Naive thymus-derived CD8-positive, alpha-beta T cell (primary cell): ENCODE measurements at places on chromosomes 11 and 22. TPM values are rescaled to one million over a fixed set of nuclear protein-coding genes. Genes with fewer than 3 reads are reported as not detected.

DNA sequence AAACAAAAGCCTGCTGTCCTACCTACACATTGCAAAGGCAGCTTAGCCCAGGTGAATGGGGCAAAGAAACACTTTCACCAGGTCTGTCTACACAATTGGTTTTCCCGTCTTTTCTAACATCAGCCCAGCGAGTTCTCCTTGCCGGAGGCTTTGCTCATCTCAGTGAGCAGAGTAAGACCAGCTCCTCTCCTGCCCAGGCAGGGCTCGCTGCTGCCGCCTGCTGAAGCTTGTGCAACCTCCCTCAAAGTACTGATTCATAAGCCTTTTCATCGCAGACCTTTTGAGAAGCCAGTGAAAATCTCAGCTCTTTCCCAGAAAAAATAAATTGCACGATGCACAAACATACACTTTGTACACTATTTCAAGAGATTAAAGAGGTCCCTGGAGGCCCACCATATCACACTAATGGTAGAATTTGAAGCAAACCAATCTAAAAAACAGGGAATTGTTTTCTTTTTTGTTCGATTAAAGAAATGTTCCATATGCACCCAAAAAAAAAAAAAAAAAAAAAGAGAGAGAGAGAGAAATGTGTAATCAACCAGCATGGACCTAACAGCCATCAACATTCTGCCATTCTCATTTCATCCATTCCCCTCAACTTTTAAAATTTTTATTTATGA is 328.1 kb upstream of the MPPED2 start:
- no peak for DNase-seq

Gene YPEL4
- total RNA-seq, result 14.6 TPM

GRCh38 chr22:32861330-32861729 is 59.8 kb downstream of the TIMP3 start:
- DNase-seq, result no peak

Gene DBX1
- total RNA-seq, result not detected

Gene FAM180B
- total RNA-seq, result not detected

GRCh38 chr11:89490602-89490980 is 584 bp downstream of the NOX4 start:
- no peak for DNase-seq

- DNase-seq, result no peak
Measured at GRCh38 chr11:6655790-6656583, at the start of gene DCHS1. TSS of gene DCHS1 (minus strand) at chr11:6655809. CDS start at chr11:6641613, 14,196 bp downstream.

GRCh38 chr22:37402184-37402506 is 25.1 kb downstream of the ELFN2 start:
- DNase-seq, result no peak

Gene MAML2
- total RNA-seq, result 68.5 TPM

GRCh38 chr11:59164028-59164427 is 7.9 kb upstream of the DTX4 start:
- no peak for DNase-seq

GRCh38 chr22:49934160-49934890 is 15.9 kb downstream of the CRELD2 start:
- peak; percentile 38 for DNase-seq

DNA sequence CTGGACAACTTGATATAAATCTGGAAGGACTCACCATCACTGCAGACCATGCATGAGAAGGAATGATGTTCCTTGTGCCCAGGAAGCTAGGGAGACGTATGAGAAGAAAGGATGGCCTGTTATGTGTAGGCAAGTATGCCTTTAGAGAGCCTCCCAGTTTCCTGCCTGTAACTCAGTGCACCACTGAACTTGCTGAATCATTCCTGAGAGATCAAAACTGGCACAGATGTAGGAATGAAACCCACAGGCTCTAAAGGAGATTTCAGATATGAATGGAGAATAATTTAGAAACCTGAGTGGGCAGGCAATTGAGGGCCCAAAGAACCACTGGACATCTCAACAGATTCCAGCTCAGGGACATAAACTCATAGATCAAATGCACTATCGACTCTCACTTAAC is 38.4 kb upstream of the PRSS23 start:
- DNase-seq, result no peak

DNA sequence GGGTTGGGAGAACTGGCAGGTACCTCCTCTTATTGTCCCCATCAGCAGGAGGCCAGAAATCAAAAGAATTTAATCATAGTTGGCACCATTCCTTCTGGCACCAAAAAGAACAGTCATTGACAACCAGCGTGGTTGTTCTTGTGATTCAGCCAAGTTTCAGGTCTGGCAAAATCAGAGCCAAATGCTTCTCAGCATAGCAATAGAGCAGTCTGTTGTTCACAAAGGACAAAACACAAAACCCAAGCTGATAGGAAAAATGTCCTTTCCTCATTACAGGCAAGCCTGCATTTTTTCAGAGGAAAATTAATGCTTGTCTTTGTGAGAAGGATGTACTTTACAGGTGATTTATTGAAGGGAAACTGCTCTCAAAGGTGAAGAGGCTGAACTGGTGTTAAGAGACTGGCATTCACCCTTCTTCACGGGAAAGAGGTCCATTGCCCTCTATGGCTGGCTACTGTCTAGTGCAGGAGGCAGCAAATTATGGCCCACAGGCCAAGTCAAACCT is 241.8 kb upstream of the ARHGAP42 start:
- no peak for DNase-seq

DNA sequence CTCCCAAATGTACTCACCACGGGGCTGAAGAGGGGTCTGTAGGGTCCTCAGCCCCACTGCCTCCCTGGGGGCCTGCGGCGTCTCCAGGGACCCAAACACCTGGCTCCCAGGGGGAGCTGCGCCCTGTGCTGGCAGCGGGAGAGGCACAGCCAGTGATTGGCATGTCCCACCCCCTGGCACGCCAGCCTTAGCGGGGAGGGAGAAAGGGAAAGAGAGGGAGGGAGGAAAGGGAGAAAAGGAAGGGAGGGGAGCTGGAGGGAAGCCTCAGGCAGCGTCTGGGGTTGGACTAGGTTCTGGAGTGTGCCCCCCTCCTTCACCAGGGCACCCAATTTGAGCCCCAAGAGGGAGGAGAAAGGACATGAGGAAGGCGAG is at the start of gene CHRM1:
CHRM1 (minus strand) TSS at position 163 of the 372 bp plus-strand sequence. CDS start 10,263 bp downstream, outside the sequence.
- DNase-seq, result no peak

DNA sequence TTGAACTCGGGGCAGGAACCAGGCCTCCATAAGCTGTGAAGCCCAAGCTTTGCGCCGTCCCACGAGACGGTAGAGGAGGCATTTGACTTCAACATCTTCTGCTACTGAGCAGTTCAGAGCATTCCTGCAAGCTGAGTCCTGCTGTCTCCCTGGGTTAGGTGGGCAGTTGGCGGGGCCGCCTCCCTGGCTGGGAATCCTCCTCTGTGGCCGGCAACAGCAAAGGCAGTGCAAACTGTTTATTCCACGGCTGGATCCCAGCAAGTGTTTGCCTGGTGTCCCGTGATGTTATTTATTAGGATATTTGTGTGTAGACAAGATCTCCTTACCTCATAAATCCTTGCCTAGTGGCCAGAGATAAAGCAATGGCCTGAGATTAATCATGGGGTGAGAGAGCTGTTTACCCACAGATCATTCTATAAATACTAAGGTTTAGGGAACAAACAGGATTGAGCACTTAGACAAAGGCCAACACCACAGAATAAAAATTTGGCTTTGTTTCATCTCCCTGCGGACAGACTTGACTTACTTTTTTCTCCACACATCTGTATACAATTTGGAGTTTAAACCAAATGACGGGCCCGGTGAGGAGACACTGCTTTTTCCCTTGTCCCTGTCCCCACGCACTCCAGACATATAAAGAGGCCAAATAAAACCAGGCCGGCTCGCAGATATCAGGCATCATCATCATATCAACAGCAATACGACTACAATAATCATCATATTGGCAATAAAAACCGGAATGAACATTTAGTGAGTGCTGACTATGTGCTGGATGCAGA is 63.4 kb downstream of the NAT10 start:
- no peak for DNase-seq

- no peak for DNase-seq
Measured at GRCh38 chr11:103844327-103845215, 191.9 kb upstream of the DDI1 start.

DNA sequence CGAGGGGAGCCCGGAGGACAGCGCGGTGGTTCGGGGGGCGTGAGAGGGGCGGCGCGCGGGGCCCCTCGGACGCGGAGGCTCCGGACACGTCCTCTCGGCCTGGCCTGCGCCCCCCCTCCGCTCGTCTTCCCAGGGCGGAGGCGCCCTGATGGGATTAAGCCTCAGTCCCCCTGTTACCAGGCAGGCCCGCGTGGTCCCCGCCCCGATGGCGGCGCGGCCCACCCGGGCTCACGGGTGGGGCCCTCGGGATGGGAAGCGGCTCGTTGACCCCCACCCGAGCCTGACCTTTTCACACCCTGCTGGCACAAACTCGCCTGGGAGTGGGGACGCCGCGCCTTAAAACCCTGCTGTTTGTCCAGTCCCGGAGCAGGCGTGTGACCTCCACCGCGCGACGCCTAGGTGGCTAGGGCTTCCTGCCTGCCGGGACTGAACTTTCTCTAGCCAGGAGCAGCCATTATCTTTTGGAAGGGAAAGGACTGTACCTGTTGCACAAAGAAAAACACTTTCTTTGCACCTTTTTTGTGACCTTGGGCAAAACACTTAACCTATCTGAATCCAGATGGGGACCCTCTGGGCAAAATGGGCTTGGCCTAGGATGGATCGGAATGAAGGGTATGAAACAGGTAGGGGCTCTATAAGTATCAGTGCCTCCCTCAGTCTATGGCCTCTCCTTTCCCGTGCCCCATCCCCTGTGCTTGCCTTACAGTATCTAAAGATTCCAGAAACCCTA is 1.0 kb downstream of the KIAA1671 start:
- no peak for DNase-seq

DNA sequence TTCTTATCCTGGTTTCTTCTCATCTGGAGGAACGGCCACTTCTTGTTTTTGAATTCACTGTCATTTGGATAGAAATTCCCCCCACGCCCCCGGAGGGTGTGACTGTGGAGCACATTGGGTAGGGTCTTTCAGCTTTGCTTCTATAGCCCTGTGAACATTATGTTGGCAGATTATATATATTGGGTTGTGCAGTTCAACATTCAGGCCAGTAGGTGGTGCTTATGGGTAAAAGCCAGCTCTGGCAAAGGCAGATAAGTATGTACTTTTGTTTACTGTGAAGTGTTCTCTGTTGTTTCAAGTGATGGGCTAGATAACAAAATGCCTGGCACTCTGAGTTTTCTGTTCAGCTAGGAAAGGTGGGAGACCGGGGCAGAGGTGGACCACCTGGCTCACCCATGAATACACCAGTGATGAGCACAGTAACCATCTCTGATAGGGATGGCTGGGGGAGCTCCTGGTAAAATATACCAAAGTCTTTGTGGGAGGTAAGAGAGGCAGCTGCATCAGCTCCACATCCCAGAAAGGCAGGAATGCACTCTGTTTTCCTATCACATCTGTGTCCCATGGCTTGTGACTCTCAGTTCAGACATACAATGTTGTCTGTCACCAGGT is 1348.2 kb upstream of the RAG2 start:
- no peak for DNase-seq

DNA sequence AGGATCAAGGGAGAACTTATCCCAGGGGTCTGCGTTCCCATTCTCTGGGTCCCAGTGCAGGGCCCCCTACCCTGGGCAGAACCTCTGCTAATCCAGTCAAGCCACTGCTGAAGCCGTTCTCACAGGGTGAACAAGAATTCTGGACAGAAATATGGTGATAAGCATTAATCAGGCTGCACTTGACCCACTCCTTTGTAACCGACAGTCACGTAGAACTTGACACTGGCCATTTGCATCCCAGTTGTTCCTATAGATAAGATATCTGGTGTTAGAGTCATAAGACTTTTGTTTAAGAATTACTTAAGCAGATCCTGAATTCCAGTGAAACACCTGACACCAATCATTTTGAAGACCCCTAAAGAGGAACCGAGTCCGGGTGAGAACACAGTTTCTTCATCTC is 107.5 kb upstream of the THY1 start:
- DNase-seq, result no peak

- no peak for DNase-seq
Measured at GRCh38 chr22:48070760-48071159, 1308.3 kb downstream of the TBC1D22A start.

DNA sequence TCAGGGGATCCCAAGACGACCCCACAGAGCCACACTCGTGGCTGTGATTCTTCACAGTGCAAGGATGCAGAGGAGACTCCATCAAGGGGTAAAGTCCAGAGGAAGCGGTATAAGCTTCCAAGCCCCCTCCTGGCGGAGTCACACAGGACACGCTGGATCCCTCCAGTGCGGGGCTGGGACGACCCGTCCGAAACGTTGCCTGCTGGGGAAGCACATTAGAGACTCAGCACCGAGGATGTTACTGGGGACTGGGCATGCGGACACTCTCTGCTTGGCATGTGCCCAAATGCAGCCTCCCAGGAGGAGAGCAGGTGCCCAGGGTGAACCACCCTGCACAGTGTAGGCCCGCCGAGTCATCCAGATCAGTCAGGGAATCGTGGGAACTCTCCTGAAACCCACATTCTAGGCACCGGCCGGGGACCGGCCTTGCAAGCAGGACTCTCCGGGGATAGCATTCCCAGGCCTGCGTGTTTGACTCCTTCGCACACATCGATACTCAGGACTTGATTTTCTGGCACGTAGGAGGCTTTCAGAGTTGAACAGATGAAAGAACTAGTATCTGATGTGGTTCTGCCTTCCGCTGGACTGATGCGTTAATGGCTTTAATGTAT is 229.8 kb downstream of the TBC1D22A start:
- DNase-seq, result no peak

DNA sequence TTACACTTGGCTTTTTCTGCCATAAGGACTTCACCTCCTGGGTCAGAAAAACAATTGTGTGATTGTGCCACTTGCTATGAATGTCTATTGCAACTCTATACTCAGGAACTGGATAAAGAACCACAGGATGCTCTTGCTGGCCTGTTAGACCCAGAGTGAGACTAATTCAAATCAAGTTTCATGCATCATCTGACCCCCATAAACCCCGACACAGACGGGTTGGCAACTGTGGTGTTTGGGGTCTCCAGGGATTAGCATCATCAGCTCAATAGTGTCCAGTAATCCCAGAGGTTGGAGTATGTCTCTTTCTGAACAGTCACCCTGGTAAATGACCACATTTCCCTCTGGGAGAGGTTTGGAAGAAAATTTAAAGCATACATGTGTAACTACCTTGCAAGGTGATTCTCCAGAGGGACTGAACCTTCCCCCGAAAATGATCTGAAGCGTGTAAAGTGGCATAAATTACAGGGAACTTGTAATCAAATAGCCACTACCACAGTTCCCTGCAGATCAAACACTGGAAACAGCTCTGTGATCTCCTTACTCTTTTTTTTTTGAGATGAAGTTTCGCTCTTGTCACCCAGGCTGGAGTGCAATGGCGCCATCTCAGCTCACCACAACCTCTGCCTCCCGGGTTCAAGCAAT is 1097.6 kb downstream of the TBC1D22A start:
- DNase-seq, result no peak
